NCI-H774 (cell line): ENCODE measurements at places on chromosomes 3 and 15.

- DNase-seq: peak; percentile 91
Observed at GRCh38 chr15:26628879-26629529, 143.9 kb downstream of the GABRB3 start.

DNA sequence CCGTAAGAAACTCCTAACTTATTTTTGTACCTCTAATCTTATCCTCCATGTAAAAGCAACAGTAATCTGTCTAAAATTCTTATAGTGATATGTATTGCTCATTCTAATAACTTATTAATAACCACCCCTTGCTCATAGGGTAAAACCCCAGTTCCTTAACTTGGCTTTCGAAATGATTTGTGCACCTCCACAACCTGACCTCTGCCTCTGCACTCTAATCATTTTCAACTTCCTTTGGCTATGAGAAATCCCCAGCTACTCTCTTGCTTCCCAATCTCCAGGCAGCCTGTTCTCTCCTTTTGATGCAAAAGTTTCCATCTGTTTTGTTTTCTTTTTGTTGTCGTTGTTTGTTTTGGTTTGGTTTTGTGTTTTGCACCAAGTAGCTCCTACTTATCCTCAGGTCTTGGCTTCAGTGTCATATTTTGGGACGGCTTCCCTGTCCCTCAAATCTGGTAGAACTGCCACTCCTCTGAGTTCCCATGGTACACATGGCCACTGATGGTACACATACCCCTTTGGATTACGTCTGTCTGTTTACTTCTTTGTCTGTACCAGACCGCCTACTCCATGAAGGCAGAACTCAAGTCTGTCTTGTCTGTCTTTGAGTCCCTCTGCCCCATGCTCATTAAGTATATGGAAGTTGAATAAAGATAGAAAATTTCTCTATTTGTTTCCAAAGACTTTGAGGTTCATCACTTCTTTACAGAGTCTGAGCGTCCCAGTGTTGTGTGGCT, 105.6 kb upstream of the TGFBR2 start:
- DNase-seq: no peak

DNA sequence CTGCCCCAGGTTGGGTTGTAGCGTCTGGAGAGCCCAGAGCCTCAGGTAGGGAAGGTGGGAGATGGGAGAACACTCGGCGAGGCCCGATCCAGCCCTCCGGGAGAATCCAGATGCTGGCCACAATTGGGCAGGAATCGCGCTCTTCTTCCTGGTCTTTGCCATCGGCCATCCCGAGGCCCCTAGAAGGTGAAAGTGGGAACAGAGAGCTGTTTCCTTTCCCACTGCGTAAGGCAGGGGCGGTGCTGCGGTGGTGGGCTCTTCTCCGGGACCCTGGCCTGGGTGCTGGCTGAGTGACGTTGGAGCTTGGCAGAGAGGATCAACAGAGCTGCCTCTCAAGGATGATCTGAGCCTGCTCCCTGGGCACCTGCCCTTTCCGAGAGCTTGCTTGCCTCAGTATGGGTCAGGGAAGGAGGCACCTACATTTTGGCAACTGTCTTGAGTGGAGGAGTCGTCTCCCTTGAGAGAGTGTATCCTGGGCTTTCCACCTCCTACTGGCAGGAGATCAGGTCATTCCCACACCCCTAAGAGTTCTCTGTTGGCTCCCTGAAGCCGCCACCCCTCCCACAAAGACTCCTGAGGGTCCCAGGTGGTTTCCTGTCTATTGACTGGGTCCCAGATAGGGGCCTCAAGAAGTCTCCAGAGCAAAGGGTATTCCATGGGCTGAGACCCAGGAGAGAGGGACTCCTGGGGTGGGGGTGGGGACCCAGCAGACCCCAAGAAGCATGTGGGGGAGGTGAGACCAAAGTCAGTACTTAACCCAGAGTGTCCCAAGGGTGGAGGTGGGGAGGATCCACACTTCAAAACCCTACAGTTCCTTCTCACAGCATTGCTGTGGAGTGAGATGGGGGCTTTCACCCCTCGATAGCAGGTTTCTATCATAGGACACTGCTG, 1.6 kb downstream of the C15orf39 start:
- DNase-seq: no peak

DNA sequence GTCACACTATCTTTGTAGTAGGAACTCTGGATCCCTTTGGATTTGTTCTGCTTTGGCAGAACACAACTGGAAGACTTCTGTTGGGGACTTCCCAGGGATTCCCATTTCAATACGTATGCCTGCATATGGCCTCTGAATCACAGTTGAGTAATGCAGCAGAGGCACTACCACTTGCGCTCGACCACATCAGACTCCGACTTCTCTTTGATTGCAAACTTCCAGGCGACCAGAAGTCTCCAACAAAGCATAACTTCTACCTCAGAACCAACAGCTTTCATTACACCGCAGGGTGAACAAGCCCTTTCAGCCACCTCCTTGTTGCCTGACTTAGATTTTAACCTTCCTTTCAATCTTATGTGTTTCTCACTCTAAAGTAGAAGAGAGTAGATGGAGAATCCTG, 924.4 kb downstream of the IGSF11 start:
- DNase-seq: no peak

- DNase-seq: no peak
Observed at GRCh38 chr3:27166888-27167287, 202.3 kb downstream of the NEK10 start.

- DNase-seq: no peak
Observed at GRCh38 chr3:60932643-60933042, 318.6 kb downstream of the FHIT start.

DNA sequence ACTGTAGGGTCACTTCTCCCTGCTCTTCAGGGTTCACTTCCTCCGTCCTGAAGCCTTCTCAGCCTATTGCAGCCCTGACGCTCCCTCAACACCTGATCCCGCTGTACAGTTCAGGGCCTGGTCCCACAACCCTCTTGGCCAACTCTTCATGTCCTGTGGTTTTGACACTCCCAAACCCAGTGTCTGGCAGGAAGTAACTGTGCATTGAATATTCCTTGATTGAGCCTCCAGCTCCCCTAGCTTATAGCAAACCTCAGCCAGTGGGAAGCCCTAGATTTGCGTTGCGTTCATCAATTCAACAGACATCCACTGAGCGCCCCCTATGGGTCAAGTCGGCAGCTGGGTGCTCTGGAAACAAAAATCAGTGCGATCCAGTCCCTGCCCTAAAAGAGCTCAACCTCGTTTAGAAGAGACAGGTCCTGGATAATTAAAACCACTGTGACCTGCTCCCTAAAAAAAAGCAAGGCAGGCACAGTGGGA, 13.5 kb downstream of the UBAP1L start:
- DNase-seq: no peak

GRCh38 chr3:65871305-65872141, 167.2 kb downstream of the MAGI1 start:
- peak; percentile 11 for DNase-seq

- no peak for DNase-seq
Observed at GRCh38 chr3:187281191-187281714, 10.3 kb downstream of the MASP1 start.

DNA sequence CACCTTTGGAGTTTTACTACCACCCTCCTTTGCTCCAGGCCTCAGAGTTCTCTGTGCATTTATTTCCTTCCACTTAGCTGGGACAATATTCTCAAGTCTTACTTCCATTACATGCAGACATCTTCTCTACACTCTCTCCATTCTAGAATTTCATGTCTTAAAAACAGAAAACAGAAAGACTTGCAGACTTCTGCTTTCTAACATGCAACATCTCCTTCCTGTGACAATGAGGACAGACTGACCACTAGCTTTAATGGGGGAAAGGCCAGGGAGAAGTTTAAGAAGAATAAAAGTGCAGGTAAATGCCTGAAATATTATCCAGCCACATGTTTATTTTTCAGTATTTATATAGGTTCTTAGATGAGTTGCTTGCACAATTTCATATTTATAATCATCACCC, 17.1 kb upstream of the CSTA start:
- DNase-seq: no peak

DNA sequence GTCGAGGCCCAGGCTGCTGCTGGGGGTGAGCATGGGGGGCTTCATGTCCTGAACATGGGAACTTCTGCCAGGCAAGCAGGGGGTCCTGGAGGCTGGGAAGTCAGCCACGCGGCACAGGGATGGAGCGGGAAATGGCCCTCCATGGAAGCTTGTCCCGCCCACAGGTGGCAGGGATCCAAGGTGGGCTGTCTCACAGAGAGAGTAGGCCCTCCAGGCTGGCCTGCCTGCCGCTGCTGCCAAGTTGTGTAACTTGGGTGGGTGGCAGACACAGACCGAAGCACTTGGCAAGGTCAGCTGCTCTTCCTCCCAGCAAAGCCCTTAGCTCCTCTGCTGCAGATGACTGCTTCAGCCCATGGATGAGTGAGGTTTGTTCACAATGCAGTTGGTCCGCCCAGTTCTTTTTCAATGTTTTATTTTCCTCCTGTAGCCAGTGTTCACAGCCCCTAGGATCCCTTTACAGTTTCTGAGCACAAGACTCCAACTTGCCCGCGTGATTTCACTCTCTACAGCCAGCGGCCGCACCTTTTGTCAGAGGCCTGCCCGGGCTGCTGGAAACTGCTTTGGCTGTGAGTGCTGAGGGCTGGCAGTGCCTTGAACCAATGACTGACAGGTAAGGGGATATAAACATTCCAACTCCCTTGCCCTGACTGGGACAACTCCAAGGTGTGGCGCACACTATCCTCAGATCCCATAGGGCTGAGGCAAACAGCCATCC, 26.7 kb downstream of the HCN4 start:
- DNase-seq: no peak

DNA sequence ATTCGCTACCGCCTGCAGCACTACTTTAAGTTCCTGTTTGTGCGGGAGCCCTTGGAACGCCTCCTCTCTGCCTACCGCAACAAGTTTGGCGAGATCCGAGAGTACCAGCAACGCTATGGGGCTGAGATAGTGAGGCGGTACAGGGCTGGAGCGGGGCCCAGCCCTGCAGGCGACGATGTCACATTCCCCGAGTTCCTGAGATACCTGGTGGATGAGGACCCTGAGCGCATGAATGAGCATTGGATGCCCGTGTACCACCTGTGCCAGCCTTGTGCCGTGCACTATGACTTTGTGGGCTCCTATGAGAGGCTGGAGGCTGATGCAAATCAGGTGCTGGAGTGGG, 995 bp downstream of the CHST14 start:
- no peak for DNase-seq

DNA sequence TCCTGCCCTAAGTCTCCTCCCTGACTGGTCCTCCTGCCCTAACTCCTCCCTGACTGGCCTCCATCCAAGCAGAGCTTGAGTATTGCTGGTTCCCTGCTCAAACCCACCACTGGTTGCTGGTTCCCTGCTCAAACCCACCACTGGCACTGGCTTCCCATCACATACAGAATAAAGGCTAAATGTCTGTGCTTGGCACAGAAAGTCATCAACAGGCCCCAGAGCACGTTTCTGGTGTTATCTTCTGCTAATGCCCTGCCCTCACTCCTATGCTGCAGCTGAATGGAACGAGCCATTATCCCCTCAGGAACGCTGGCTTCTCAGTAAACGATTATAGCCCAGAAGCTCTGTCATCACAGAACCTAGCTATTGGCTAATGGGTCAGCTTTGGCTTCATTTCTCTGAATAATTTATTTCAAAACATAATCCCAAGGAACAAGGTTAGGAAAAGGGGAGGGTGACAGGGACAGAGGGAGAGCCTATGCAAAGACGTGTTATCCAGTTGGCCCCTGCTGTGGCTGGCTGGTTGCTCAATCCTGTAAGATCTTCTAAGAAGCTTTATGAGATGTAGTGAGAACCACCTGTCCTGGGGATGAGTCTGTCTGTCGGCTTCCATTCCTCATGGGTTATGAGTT, 6.3 kb upstream of the MUC20 start:
- DNase-seq: no peak

DNA sequence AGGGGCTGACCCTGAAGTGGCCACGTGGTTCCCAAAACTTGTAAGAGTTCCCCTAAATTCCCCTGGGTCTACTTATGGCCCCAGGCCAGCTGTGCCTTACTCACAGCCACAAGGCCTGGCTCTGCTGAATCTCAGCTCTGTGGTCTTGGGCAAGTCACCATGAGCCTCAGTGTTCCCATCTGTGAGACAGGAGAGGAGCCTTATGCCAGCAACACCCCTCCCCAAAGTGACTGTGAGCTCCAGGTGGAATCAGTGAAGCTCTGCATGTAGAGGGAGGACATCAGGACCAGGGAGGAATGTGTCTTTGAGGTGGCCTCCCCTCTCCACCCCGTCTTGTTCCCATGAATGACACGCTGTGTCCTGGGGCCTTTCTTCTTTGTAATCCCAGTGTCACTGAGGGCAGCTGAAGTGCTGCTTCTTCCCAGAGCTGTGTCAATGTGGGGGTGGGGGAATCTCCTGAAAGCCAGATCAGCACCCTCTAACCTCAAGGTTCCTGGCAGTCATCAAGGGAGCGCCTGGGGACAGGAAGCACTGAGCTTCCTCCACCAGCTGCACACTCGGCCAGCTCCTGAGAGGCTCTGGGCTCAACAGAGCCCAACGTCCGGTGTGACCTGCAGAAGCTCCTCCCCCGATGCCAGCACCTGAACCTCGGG, 258.9 kb downstream of the UACA start:
- DNase-seq: no peak

GRCh38 chr3:64242435-64242834, 17.2 kb upstream of the PRICKLE2 start:
- no peak for DNase-seq

DNA sequence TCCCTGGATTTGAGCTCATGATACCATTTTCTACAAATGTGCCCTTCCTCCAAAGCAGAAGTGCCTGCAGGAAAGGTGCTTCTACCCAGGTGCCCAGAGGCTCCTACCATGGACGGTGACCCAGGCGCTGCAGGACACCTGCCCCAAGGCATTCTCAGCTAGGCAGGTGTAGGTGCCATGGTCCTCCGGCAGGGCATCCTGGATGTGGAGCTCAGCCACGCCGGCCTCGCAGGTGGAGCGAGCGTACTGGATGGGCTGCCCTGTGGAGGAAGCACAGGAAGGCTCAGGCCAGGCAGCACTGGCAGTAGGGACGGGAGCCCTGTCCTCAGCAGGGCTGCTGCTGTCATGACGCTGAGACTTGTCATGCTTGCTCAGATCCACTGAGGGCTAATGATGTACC, 137.2 kb upstream of the HACD2 start:
- DNase-seq: no peak

DNA sequence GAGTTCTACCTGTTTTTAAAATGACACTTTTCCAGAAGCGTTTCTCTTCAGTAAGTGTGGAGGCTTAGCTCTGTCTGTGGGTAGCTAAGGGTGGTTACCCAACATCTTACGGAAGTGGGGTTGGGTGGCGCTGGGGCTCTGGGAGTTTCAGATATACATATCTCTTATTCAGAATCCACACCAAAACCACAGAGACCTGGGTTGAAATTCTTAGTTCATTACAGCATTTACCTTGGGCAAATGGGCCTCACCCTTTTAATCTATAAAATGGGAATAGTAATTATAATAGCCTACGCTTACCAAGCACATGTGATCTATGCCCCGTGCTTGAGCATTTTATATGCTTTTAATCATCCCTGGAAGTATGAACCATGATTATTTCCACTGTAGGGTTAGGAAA, 9.4 kb downstream of the PTPRG start:
- no peak for DNase-seq
